Iris pigment epithelial cell (primary cell): ENCODE measurements at places on chromosomes 5 and 9.

DNA sequence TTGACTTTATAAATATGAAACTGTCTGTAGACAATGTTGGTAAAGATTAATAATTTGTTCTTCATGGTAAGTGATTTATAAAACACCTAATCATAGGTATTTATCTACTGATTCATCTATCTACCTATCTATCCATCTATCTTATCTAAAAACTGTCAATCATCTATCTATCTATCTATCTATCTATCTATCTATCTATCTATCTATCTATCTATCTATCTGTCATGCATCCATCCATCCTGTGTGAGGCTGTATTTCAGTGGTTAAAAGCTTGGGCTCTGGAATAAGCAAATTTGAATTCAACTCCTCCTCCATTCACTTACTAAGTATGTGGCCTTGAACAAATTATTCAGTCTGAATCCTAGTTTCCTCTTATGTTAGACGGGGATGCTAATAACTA, 161.9 kb upstream of the GNA14 start:
- DNase-seq = no peak

DNA sequence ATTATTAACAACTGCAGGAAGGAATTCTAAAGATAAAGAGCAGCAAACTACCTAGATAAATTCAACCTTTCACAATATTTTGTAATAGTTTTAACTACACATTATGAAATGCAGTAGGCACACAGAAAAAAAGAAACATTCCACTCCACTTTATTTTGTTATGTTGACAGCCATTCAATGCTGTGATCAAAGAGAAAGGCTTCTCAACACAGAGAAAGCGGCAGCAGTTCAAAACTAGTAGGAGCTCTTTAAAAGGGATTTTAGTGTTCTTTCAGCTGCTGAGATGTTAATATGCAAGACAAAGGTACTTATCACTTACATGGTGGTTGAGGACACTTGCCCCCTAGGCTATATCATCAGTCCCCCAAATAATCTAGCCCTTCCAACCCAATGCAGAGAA, 11.6 kb downstream of the CEMIP2 start:
- no peak for DNase-seq

- peak; percentile 67 for DNase-seq
Measured at GRCh38 chr5:122141751-122142150, 12.4 kb downstream of the ZNF474 start.

GRCh38 chr9:105993116-105993854, 298.9 kb downstream of the TMEM38B start:
- no peak for DNase-seq

DNA sequence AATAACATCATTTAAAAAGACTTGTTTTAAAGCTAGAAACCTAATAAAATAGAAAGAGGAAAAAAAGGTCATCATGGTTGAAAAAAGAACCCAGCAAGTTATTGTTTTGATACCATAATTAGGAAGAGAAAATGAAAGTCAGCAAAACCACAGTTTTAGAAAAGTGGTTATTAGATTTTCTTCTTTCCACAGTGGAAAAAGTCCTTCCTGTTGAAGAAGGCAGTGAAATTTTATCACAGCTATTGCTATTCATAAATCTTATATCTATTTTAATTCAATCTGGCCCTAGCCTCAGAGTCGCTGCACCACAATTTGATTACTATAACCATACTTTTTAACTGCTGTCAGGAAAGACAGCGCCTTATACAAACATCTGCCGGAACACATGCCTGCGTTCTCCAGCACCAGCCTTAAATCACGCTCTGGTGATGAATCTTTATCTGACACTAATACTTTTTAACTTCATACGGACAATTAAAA, 60.3 kb downstream of the MAPKAP1 start:
- peak; percentile 31 for DNase-seq

GRCh38 chr5:151420127-151420526, 27.3 kb upstream of the SLC36A1 start:
- no peak for DNase-seq

- no peak for DNase-seq
Measured at GRCh38 chr9:714675-715074, 126.8 kb upstream of the DMRT1 start.

DNA sequence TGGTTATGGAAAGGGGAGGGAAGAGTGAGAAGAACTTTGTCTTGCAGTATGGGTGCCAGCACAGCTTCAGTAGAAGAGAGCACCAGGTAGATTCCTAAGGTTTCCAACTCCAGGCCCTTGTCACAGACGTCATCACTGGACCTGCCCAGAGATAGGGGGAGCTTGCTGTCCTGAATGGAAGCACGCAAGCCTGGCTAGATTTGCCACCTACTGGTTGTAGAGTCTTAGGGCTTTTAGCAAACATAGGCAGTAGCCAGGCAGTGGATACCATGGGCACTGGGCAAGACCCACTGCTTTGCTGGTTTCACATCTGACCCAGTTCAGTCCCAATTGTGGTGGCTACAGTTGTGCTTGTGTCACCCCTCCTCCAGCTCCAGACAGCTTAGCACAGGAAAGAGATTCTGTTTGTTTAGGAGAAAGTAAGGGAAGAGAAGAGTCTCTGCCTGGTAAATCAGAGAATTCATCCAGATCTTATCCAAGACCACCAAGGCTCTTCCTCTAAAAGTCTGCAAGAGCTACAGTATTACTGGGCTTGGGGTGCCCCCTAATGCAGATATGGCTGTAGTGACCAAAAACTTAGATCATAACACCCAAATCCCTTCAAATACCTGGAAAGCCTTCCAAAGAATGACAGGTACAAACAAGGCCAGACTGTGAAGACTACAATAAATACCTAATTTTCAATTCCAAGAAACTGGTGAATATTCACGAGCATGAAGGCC, 158.9 kb downstream of the HINT1 start:
- DNase-seq = no peak

DNA sequence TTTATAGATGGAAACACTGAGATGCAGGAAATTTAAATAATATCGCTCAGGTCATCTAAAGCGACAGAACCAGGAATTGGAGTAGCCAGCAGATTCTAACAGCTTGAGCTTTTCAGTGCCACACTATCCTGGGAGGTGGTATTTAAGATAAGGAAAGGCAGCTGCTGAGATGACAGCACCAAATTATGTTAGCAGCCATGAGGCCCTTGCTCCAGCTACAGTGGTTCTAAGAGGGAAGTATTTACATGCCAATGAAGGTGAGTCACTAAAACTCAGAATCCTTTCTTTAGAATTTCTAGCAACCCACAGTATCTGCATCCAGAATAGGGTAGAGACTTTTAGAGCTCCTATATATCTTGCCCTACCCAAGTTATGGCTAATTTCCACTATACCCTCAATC, 127.0 kb upstream of the VLDLR start:
- DNase-seq = peak; percentile 71

GRCh38 chr5:40841068-40841805, at the start of gene CARD6:
Gene CARD6 (plus strand): TSS chr5:40841367. CDS start chr5:40841383, 16 bp downstream.
- DNase-seq = peak; percentile 61

DNA sequence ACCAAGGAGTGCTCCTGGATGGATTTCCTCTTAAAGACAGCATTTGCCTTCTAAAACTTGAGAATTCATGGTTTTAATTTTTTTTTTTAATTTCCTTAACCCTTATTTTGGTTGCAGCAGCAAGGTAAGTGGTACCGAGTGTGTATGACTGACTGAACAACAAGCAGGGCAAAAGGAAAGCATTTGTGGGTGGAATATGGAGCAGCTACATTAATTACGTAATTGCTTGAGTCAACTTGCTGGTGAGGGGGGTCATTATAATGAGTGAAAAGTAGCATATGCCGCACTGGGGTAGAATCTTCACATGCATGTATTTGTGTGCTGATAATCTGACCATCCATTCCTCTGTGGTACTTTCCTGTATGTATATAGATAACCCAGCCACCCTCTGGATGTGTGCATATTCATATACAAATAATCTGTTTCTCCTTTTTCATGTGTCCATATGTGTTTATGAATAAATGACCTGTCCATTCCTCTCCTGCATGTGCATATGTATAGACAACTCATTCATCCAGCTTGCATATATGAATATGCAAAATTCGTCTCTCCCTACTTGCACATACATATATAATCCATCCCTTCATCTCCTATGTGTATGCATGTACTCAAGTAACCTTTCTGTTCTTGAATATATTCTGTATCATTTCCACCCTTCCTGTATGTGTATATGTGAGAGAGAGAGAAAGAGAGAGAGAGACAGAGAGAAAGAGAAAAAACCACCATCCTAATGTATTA, 147.5 kb upstream of the RUSC2 start:
- no peak for DNase-seq

GRCh38 chr9:14863402-14863801, 46.8 kb downstream of the FREM1 start:
- DNase-seq = no peak

- peak; percentile 69 for DNase-seq
Measured at GRCh38 chr9:100020121-100020795, 78.5 kb downstream of the ERP44 start.
